Retinal pigment epithelial cell (primary cell): ENCODE measurements at places on chromosomes 5 and 9.

GRCh38 chr5:139410121-139410992 is 6.5 kb upstream of the SPATA24 start:
- no peak for DNase-seq

GRCh38 chr5:6195711-6196358 is 182.5 kb downstream of the MED10 start:
- DNase-seq = no peak

GRCh38 chr9:115328228-115328627 is 210.3 kb upstream of the TNC start:
- DNase-seq = no peak

GRCh38 chr5:91139572-91140200 is 243.4 kb downstream of the ARRDC3 start:
- DNase-seq = no peak

DNA sequence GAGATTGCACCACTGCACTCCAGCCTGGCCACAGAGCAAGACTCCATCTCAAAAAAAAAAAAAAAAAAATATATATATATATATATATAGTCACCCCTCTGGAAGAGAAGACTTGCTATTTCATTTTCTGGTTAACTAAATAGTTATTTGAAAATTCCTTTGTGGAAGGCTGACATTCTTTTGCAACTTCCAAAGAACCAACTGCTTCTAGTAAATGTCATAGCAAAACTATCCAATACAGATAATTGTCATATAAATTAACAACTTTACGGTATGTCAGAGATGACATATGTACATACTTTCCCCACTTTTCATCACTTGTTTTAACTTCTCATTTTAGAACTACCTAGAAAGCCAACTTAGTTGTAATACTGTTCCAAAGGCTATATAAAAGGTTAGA is 50.9 kb downstream of the PRUNE2 start:
- no peak for DNase-seq

DNA sequence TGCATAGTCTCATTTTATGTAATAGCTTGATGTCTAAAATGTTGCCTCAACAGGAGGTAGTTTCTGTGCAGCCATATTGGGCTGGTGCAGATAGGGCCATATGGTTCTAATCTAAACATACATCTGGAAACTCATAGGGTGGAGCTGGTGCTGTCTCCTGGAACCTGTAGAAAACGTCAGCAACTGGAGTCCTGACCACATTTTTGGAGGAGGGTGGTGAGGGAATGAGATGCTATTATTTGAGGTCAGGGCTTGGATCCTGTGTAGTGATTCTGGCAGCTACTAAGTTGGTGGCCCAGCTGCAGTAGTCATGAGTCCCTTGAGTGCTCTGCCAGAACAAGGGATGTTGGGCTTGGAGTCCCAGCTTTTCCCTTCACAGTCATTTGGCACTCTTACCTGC is 14.1 kb downstream of the MAN2A1 start:
- no peak for DNase-seq

- DNase-seq = no peak
Measured at GRCh38 chr9:93447655-93448054, 3.8 kb upstream of the FAM120A start.

DNA sequence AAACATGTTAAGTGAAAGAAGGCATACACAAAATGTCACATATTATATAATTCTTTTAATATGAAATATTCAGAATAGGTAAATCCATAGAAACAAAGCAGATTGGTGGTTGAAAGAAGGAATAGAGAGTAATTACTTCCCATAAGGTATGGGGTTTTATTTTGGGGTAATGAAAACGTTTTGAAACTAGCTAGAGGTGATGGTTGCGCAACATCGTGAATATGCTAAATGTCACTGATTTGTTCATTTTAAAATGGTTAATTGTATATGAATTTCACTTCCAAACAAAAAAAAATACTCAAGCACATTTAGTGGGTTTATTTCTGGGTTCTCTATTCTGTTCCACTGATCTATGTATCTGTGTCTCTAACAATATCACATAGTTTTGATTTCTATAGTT is 12.0 kb upstream of the FSTL4 start:
- no peak for DNase-seq

- DNase-seq = no peak
Measured at GRCh38 chr9:125893277-125893676, 146.1 kb downstream of the PBX3 start.
